ENCODE measurements at places on chromosomes 12 and 14.

GRCh38 chr14:101350021-101350420 lies 211.3 kb upstream of the DIO3 start:
- DNase-seq: no peak

DNA sequence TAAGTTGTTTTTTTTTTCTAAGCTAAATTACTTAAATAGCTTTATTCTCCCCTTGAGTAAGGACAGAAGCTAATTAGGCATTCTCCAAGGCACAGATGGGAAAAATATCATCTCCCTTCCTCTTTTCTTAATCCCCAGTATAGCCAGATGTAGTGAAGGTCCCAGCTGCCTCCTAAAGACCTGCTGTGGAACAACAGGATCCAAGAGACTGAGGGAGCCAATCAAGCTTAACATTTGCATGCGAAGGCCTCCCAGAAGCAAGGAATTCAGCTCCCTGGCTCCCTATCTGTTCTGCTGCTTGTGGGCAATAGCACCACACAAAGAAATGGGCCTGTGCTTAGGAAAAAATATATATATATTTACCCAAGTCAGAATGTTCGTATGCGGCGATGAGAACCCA lies 255.2 kb downstream of the SYT1 start:
- no peak for DNase-seq

- DNase-seq: no peak
These were observed 19.8 kb downstream of the DIP2B start for GRCh38 chr12:50524621-50525020.

DNA sequence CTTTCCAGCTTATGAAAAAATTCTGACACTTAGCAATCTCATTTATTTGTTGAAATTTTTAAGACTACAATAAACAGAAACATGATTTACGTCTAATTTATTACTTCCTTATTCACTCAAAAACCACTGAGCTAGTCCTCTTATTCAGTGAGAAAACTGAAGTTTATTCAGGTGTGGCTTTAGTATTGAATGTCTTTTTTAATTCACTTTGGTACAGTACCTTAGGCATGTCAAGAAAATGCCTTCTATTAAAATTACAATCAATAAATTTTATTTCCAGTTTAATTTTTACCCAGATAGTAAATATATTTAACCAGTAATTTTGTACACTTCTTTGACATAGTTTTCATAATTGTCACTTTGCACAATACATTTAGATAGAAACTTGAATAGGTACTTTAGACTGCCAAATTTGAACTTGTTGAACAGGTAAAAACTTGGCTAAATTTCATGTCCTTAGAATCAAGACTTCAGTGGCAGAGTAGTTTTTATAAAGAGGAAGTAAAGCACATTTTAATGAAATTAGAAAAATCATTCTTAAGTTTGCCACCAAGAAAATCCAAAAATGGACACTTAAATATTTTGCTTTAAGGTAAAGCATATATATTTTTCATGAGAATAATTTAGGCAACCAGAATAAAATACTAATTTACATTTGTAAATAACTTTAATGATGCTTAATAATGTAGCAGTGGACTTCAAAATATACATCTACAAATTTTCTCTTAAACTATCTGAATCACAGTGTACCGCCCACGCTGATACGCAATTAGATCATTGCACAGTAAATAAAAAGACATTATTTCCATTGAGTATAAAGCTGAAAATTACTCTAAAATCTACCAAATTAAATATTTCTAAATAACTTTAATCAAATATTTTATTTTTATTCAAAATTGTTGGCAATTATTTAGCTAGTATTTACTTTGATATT lies 159.1 kb downstream of the RASSF9 start:
- no peak for DNase-seq

DNA sequence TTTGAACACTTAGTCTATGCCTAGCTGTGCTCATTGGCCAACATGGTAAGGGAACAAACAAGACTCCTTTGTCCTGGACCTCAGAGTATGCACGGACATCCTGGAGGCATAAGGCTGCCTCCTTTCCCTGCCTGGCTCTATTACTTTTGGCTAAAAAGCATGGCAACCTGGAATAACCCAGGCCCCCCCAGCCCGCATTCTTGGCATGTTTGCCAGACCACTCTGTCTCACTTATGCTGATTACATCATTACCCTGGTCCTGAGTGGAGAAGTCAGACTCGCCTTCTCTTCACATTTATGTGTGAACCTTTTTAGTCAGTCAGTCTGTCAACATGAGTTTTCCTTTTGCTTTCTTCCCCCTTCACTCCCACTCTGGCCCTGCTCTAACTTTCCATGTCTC lies 58.0 kb upstream of the ELK3 start:
- DNase-seq: no peak

- no peak for DNase-seq
These were observed 19.8 kb upstream of the CABP1 start for GRCh38 chr12:120620624-120621023.

GRCh38 chr14:103854822-103855733 lies 7.7 kb upstream of the PPP1R13B start:
- DNase-seq: no peak

DNA sequence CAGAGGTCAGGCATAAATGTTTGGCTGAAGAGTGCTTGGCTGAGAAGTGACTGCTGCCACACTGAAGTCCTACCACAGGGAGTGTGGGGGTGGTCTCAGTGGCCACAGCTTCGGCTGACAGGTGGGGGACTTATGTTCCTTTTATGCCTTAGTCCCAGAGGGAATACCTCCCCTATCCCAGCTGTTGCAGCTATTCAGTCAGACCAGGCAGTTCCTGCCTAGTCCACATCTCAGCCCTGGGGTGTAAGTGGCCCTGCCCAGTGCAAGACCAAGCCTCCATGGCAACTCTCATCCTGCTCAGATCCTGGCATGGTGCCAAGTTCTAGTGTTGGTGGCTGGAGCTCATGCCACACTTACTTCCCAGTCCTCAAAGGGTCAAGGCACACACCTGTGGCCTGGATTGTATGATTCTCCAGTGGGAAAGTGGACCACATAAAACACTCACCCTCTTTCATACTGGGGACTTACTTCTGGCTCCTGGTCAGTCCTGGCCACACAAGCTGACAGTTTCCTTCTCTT lies 161.3 kb upstream of the CAND1 start:
- no peak for DNase-seq

DNA sequence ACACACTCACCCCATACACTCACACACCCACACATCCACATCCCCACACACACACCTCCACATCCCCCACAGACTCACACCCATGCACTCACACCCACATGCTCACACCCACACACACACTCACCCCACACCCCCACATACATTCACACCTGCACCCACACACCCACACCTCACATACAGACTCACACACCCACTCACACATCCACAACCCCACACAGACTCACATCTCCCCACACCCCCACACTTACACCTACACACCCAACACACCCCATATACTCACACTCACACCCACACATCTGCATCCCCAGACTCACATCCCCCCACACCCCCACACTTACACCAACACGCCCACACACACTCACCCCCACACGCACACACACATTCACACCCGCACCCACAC lies 171.8 kb downstream of the GLT1D1 start:
- no peak for DNase-seq

DNA sequence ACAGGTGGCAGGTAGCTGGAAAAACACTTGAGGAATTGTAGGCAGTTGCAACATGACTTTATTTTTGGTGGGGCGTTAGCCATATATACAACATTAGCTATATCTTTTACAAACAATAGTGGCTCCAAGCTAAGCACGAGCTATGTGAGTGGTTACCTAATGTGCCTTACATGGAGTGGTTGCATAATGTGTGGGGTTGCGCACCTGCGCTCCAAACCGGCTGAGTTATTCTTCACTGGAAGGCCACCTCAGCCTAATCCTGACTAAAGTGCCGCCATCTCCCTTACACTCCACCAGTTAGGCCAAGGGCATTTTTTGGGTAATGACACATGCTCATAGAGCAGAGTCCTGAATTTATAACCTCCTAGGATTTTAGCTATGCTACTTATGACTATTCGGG lies 31.8 kb upstream of the G2E3 start:
- no peak for DNase-seq

- no peak for DNase-seq
These were observed 10.0 kb downstream of the BORCS5 start for GRCh38 chr12:12366701-12367481.

- no peak for DNase-seq
These were observed 14.6 kb upstream of the KANSL2 start for GRCh38 chr12:48696626-48697025.

DNA sequence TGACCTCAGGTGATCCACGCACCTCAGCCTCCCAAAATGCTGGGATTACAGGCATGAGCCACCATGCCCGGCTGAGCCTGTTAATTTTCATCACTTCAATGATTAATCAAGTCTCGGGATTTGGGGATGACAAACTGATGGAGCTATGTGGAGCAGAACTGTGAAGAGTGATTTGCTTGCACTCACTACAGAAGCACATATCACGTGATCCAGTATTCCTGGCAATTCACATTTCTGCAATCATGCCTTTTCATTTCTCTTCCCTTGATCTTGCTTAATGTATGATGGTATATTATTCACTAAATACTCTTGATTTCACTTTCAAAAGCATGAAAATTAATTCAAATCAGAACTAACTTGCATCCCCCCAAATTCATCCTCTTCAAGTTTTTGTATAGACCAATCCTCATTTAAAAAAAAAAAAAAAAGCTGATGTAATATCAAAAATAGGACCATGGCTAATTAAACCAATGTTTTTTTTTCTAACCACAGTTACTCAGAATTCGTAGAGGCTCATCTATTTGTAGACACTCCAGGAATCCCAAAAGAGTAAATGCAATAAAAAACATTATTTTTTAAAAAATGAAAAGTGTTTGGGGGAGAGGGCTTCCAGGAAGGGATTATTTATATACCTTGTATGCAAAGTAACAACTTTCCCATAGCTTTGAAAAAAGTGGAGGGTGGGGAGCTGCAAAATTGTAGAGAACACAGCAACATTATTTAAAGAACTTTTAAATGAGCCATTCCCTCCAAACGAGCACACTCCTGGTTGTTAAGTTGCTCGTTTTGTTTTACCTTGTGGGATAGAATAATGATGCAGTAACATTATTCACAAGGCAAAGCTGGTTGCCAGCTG lies 7.0 kb upstream of the ATXN2 start:
- DNase-seq: no peak

- DNase-seq: no peak
These were observed 62.7 kb downstream of the DDX51 start for GRCh38 chr12:132081423-132081822.
